ENCODE measurements at places on chromosomes 2 and 18.

DNA sequence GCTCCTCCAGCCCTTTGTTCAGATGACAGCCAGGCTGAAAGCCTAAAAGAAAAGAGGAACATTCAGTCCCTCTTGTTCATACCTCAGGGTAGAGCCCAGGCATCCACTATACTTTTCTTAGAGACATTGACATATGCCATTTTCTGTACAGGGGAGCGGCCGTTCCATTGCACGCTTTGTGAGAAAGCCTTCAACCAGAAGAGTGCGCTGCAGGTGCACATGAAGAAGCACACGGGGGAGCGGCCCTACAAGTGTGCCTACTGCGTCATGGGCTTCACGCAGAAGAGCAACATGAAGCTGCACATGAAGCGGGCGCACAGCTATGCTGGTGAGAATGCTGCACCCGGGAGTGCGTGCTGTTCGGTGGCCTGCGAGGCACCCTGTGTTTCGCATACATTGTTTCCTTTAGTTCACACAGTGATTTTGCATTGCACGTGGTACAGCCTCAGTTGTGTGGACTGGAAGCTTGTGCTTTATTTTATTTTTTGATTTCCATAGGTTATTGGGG is 138.2 kb downstream of the ZNF236 start:
- no peak for DNase-seq

- no peak for DNase-seq
Observed at GRCh38 chr2:233114421-233114861, 54.3 kb downstream of the INPP5D start.

GRCh38 chr2:147623328-147623727 is 221.5 kb upstream of the ACVR2A start:
- DNase-seq, result no peak

- no peak for DNase-seq
Observed at GRCh38 chr2:134189009-134189720, 64.7 kb upstream of the MGAT5 start.

DNA sequence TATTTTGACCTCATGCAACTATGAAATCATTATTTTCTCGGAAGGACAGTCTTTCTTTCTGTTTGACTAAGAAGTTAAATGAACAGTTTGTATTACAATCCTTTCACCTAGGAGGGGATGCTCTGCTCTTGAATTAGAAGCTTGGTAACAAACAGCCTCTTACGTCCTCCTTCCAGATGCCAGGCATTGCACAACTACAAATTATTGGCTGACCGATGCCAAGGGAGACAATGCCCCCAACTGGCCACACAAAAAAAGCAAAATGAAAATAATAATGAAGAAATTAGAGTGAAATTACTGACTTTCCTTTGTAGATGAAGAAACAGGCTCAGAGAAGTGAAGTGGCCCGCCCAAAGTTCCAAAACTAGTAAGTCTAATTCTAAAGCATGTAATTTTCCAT is 177.9 kb downstream of the CYRIA start:
- DNase-seq, result no peak

DNA sequence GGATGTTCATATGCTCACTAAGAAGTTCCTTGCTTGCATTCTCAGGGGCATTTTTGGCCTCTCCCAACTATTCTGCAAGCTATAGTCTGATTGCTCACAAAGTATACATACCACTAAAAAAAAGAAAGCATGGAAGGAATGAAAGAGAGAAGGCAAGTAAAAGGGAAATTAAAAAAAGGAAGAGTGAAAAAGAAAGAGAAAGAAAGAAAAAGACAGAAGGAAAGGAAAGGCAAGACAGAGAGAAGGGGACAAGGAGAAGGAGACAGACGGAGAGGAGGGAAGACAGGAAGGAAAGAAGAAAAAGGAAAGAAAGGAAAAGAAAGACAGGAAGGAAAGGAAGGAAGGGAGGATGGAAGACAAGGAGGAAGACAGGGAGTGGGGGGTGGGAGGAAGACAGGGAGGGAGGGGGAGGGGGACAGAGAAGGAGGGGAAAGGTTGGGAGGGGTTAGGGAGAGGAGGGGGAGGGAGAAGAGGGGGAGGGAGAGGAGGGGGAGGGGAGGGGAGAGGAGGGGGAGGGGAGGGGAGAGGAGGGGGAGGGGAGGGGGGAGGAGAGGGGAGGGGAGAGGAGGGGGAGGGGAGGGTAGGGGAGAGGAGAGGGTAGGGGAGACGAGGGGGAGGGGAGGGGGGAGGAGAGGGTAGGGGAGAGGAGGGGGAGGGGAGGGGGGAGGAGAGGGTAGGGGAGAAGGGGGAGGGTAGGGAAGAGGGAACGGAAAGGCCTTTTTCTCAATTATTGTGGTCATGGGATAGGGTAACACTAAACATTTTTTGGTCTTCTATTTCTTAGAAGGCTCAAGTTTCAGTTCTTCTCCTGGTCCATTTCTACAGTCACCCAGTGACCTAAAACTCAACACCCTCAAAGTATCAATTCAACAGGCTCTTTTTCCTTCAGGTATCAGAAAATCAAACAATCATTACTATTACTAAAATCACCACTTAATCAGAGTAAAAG is 50.7 kb downstream of the CERKL start:
- no peak for DNase-seq

DNA sequence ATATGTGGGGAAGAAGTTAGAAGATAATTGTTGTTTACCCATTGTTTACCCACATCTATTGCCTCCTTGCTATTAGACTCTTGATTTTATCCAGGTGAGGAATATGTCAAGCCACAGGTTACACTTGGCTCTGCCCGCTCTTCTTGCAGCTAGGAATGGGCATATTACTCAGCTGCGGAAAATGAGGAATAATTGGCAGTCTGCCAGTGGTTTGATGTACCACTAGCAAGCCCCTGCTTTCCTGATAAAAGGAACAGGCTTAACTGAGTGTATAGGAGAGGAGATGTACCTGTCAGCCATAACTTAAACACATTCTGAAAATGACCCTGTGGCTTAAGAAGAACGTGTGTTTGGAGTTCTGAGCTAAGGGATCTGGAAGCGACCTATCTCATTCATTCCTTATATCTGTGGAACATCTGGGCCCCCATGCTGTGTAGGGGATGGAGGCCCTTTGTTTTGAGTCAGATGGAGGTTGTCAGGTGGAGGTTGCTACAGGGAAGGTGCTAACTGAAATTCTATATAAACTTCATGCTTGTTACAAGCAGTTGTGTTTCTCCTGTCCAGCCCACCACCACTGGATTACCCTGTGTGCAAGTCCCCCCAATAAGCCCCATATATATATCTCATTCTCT is 4.6 kb upstream of the FMNL2 start:
- DNase-seq, result no peak

- no peak for DNase-seq
Observed at GRCh38 chr2:175463589-175464310, 282.2 kb upstream of the ATP5MC3 start.

GRCh38 chr2:98896416-98896815 is 39.6 kb downstream of the CRACDL start:
- DNase-seq, result no peak

DNA sequence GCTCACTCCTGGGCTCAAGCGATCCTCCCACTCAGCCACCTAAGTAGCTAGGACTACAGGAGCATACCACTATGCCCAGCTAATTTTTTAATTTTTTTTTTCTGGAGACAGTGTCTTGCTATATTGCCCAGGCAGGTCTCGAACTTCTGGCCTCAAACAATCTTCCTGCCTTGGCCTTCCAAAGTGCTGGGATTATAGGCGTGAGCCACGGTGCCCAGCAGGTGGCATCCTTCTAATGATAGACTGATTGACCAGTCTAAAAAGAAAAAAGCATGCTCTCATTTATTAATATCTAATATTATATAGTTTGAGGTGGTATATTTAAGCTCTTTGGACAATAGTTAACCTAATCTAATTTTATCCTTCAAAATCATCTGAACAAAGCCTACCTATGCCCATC is 198.6 kb downstream of the CAMKMT start:
- no peak for DNase-seq

DNA sequence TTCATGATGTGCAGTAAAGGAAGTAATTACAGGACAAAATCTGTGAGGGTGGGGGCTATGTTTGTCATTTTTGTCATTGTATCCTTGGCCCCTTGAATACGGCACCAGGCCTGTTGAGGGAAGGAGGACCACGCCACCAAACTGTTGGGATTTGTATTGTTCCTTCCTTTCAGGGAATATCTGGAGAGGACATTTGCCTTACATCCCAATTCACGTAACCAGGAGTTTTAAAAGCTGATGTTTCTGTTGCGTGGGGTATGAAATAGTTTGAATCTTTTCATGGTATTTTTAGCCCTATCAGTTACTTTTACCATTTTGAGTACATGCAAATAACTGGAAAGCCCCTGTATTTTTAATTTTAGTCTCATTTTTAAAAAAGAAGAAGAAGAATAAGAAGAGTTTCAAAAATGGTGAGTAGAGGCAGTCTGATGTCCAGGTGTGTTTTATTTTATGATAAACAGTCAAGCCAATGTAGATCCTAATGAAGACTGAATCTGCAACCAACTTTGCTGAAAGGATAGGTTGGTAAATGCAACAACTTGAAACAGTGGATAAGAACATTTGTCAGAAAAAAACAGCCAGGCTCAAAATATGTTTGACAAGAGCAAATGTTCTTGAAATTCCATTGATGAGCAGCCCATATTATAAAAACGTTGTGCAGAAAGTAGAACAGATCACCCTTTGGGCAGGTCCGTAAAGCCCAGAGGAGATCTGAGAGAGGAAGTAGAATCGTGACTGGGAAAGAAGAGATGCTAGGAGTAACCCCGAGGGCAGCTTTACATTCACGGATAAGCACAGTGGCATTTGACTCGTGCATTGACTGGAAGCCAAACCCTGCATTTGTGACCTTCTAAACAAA is 54.5 kb downstream of the RASGRP3 start:
- no peak for DNase-seq

- DNase-seq, result no peak
Observed at GRCh38 chr2:16454621-16455020, 211.0 kb downstream of the CYRIA start.

DNA sequence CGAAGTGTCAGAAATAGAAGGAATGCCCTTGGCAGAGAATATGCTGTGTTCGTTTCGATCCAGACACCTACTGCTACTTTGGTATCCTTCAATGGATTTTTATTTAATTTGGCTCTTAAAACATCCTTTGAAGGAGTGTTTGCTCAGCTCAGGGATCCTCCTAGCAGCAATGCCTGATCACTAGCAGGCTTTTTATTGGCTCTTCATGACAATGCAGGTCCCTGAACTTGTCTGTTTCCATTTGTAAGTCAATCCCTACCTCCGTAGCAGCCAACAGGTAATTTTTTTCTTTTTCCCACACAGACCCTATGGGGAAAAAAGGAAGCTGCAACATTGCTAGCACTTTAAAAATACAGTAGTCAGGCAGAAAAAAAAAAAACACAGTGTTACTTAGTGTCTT is 366.2 kb upstream of the LRRTM1 start:
- no peak for DNase-seq

GRCh38 chr2:118865106-118865505 is 17.7 kb upstream of the EN1 start:
- no peak for DNase-seq

GRCh38 chr2:205741256-205741978 is 59.1 kb downstream of the NRP2 start:
- DNase-seq, result no peak

- DNase-seq, result no peak
Observed at GRCh38 chr2:120711694-120712093, 24.0 kb upstream of the GLI2 start.

GRCh38 chr2:10897956-10898355 is 13.8 kb upstream of the KCNF1 start:
- DNase-seq, result no peak

- no peak for DNase-seq
Observed at GRCh38 chr18:42459873-42460272, 504.8 kb downstream of the PIK3C3 start.

GRCh38 chr2:162928356-162928755 is 89.8 kb upstream of the KCNH7 start:
- DNase-seq, result no peak

GRCh38 chr2:56109994-56110393 is 73.8 kb upstream of the CCDC85A start:
- DNase-seq, result no peak

DNA sequence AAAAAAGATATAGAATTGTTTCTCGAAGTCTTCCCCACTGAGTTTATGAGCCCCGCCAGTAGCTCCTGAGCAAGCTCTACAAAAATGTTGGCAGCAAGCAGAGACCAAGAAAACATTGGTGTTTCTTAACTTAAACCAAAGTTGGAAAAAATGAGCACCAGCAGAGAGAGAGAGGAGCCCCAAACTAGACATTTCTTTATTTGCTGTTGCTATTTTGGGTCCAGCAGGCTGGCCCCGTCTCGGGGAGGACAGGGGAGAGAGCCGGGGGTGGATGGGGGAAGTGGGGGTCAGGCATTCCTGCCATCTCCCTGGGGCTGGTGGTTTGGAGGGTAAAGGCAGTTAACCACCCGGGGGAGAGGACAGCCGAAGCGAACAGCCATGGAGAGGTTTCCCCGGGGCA is 113.0 kb downstream of the DYSF start:
- no peak for DNase-seq

DNA sequence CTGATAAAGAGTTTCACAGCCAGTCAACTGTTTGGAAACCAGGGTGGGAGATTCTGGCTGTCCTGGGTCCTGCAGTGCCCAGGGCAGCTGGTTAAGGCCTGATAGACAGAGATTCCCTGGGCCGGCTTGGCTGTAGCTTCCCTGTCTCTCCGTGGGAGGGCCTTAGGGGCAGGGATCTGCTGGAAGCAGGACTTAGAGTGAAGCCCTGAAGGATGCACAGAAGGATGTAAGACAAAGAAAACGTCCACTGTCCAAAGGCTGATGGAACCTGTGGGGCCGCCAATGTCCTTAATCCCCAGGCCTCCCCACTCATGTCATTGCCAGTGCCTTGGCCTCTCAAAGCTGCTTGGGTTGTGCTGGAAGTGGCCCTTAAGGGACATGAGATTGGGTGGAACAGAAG is 33.0 kb downstream of the MROH2A start:
- no peak for DNase-seq

- no peak for DNase-seq
Observed at GRCh38 chr2:43814711-43815110, 23.9 kb downstream of the ABCG5 start.

- no peak for DNase-seq
Observed at GRCh38 chr2:155517362-155517761, 815.2 kb downstream of the NR4A2 start.

GRCh38 chr2:20650393-20650876 is 463 bp downstream of the HS1BP3 start:
- DNase-seq, result peak; percentile 8

- DNase-seq, result no peak
Observed at GRCh38 chr18:75492852-75493251, 65.3 kb upstream of the SMIM21 start.

- no peak for DNase-seq
Observed at GRCh38 chr2:102070058-102070642, 72.4 kb upstream of the IL1R1 start.
